Osteocyte (in vitro differentiated cells): ENCODE measurements at places on chromosomes 16 and 17. TPM values are rescaled to one million over a fixed set of nuclear protein-coding genes. Genes with fewer than 3 reads are reported as not detected.

GRCh38 chr16:64409783-64410210, 712.1 kb downstream of the CDH11 start:
- H3K36me3 ChIP-seq: peaks cover 2% of the 10 kb centered on the region
- H3K4me1 ChIP-seq: peaks cover 52% of the 10 kb centered on the region
- no peaks in the 10 kb centered on the region for H3K27me3 ChIP-seq
- H3K4me3 ChIP-seq: no peak overlapping the region
- no peak for DNase-seq

DNA sequence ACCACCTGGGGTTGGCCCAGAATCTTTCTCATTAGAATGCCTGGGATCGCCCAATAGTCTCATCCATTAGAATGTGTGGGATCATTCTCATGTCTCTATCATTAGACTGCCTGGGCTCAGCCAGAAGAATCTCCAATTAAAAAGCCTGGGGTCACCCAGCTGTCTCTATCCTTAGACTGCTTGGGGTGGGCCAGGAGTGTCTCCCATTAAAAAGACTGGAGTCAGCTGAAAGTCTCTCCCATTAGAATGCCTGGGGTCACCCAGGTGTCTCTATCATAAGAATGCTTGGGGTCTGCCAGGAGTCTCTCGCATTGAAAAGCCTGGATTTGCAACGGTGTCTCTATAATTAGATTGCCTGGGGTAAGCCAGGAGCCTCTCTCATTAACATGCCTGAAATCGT, 2225.7 kb downstream of the TP53TG3F start:
- H3K27ac ChIP-seq: no peak overlapping the region
- no peaks in the 10 kb centered on the region for H3K4me1 ChIP-seq
- DNase-seq: peak; percentile 64
- no peaks in the 10 kb centered on the region for H3K27me3 ChIP-seq

DNA sequence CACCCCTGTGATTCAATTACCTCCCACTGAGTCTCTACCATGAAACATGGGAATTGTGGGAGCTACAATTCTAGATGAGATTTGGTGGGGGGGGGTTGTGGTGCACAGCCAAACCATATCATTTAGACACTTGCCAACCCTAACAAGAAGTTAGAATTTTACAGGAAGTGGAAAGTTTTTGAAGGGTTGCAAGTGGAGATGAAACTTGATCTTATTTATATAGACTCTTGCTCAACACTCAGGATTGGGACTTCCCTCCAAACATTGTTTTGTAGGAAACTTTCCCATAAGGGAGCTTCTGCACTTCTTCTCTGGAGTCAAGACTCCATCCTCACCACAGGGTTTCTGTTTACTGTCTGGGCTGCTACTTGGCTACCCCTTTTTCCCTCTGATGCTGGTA, 266.7 kb upstream of the CDH11 start:
- H3K4me1 ChIP-seq: peaks cover 52% of the 10 kb centered on the region
- no peaks in the 10 kb centered on the region for H3K27me3 ChIP-seq
- H3K4me3 ChIP-seq: no peak overlapping the region
- peaks cover 6% of the 10 kb centered on the region for H3K36me3 ChIP-seq
- H3K27ac ChIP-seq: peak overlapping the region; percentile 77

DNA sequence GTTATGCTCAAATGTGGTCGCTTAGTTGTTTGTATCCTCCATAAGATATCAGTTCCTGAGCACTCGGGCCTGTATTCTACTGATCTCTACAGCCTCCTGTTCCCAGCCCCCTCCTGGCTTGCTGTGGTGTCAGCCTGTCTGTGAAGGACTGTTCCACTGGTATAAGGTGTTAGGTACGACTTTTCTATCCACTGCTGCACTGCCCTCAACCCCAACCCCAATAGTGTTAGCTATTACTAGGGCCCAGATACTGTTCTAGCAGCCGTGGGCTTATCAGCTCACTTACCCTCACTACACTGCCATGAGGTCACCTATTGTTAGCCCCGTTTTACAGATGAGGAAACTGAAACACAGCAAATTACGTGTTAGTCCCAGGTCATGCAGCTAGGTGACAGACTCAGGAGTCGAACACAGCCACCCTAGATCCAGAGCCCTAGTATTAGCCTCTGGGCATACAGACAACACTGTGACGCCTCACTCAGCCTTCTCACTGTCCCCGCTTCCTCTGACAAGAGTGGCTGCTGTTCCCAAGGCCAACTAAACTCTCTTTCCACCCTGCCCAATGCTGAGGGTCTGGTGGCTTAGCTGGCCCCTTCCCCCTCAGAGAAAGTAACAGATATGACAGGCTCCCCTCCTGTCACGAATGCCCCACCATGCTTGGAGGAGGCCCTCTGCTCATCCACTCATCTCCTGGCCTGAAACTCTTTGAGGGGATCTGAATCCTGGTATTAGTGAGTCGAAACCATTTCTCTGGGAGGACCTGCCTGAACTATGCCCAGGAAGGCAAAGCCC, 25.6 kb upstream of the ZNF652 start:
- peaks cover 16% of the 10 kb centered on the region for H3K4me1 ChIP-seq
- no peak overlapping the region for H3K4me3 ChIP-seq
- no peaks in the 10 kb centered on the region for H3K27me3 ChIP-seq
- no peak for DNase-seq
- no peaks in the 10 kb centered on the region for H3K36me3 ChIP-seq

GRCh38 chr17:68533887-68534694, 21.9 kb downstream of the PRKAR1A start:
- no peaks in the 10 kb centered on the region for H3K4me1 ChIP-seq
- no peaks in the 10 kb centered on the region for H3K27me3 ChIP-seq
- no peak for DNase-seq
- peaks cover 55% of the 10 kb centered on the region for H3K36me3 ChIP-seq

DNA sequence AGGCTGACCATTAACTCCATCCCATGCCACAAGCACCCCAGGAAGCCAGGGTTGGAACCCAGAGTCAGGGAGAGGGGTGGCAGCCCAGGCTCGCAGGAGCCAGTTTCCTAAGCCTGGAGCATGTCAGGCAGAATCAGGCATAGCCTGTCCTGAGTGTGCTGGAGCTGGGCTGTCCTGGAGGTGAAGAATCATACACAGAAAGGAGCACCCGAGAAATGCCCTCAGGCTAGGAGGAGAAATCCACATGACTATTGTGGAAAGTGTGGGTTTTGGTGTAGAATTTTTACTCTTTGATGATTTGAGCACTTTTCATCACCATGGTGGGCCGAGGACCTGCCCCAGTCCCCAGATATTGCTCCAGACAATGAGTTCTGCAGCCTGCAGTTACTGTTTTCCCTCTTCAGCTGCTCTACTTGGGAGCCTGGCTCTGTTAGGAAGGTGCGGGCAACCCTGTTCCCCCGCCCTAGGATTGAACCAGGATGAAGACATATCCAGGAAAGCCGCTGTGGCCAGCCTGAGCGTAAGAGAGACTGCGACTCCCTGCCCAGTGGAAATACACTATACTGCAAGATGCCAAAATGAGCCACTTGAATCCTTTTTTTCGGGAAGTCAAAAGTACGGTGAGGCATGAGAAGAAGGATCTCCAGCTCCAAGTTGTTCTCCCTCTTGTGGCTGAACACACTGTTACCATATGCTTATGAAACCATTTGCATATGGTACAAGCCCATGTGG, 29.0 kb upstream of the HEATR6 start:
- no peak overlapping the region for H3K4me3 ChIP-seq
- peaks cover 7% of the 10 kb centered on the region for H3K4me1 ChIP-seq
- H3K36me3 ChIP-seq: no peaks in the 10 kb centered on the region
- H3K27ac ChIP-seq: no peak overlapping the region
- H3K27me3 ChIP-seq: peaks cover 8% of the 10 kb centered on the region
- no peak for DNase-seq

DNA sequence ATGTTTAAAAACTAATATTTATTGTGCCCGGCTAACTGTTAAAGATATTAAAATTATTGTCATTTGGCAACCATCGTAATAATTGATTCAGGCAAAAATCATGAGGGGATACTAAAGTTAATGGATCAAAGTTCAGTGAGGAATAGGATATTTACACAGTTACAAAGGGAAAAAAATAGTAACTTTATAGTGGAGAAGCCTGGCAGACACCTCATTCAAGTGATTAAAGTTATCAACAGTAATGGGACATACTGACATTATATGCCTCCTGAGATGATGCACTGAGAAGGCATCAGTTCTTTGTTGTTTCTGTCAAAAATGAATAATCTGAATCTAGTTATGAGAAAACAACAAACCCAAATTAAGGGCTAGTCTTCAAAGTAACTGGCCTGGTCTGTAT, 77.1 kb downstream of the NLK start:
- DNase-seq: no peak
- H3K4me1 ChIP-seq: peaks cover 25% of the 10 kb centered on the region
- H3K4me3 ChIP-seq: no peak overlapping the region

DNA sequence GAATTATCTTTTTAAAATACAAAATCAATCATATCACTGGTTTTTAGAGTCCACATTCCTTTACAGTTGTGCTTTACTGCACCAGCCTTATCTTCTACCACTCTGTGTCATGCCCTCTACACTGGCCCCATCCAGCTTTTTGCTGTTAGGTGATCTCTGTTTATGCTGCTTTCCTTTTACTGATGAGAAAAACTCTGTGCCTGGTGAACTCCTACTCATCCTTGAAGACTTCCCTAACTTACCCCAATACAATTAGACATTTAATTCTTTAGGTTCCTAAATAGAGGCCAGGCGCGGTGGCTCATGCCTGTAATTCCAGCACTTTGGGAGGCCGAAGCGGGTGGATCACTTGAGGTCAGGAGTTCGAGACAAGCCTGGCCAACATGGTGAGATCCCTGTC, 64.6 kb downstream of the MRTFB start:
- peaks cover 14% of the 10 kb centered on the region for H3K36me3 ChIP-seq
- H3K27me3 ChIP-seq: no peaks in the 10 kb centered on the region

- H3K27ac ChIP-seq: no peak overlapping the region
- no peaks in the 10 kb centered on the region for H3K27me3 ChIP-seq
- peaks cover 5% of the 10 kb centered on the region for H3K36me3 ChIP-seq
- DNase-seq: no peak
- no peak overlapping the region for H3K4me3 ChIP-seq
These were observed 18.4 kb downstream of the ESRP2 start for GRCh38 chr16:68217506-68217905.

GRCh38 chr16:27704252-27704651, 154.3 kb downstream of the KATNIP start:
- DNase-seq: no peak
- no peaks in the 10 kb centered on the region for H3K27me3 ChIP-seq
- no peak overlapping the region for H3K27ac ChIP-seq
- H3K4me1 ChIP-seq: peaks cover 5% of the 10 kb centered on the region

DNA sequence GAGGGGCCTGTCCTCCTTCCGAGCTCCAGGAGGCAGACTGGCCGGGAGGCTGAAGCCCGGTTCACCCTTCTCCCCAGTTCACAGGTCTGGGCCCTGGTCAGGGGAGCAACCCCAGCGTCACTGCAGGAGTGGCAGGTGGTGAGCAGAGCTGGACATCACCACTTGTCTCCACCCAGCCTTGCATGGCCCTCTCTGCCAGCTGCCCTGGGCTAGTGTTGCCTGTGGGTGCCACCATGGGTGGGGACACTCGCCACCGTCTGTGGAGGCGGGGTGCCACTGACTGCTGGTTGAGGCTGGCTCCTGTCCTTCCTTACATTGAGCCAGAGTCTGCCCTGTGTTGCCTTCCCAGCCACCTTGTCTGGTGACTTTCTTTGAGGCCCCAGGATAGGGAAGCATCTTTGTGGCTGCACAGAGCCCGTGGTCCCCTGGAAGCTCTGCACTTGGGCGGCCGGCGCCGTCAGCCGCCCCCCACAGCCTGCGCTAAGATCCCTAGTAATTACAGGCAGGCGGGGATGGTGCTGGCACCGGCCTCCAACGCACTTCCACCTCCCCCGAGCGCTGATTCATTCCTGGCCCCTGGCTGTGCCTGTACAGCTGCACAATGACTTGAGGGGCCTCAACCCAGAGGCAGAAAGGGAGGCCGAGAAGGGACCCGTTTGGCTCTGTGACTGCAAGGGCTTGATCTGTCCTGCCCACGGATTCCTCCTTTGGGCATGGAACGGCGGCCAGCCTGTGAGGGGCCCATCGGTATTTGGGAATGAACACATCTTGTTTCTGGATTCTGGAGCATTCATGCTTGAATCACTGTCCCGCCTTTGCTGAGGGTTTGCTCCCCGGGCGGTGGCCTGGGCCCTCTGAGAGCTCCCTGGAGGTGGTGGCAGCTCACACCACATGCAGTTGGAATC, 5.2 kb downstream of the BAIAP2 start:
- H3K27me3 ChIP-seq: no peaks in the 10 kb centered on the region
- H3K36me3 ChIP-seq: peaks cover 2% of the 10 kb centered on the region
- no peak for DNase-seq
- no peak overlapping the region for H3K4me3 ChIP-seq
- peak overlapping the region; percentile 75 for H3K27ac ChIP-seq
- peaks cover 76% of the 10 kb centered on the region for H3K4me1 ChIP-seq

GRCh38 chr16:8887952-8888560, 5.9 kb downstream of the LITAFD start:
- H3K27ac ChIP-seq: no peak overlapping the region
- H3K27me3 ChIP-seq: no peaks in the 10 kb centered on the region
- peaks cover 21% of the 10 kb centered on the region for H3K4me1 ChIP-seq
- H3K36me3 ChIP-seq: peaks cover 31% of the 10 kb centered on the region
- no peak overlapping the region for H3K4me3 ChIP-seq
- DNase-seq: no peak

GRCh38 chr16:69386596-69386995, 789 bp upstream of the TERF2 start:
- H3K36me3 ChIP-seq: peaks cover 18% of the 10 kb centered on the region
- H3K4me3 ChIP-seq: peak overlapping the region; percentile 97

GRCh38 chr16:68287276-68288251, 23.2 kb downstream of the SLC7A6OS start:
- no peak overlapping the region for H3K4me3 ChIP-seq
- H3K36me3 ChIP-seq: peaks cover 26% of the 10 kb centered on the region
- H3K27me3 ChIP-seq: no peaks in the 10 kb centered on the region

The HAS3 gene
- 0.89 and 1.6 TPM in 2 replicates for total RNA-seq

The SPNS2 gene
- total RNA-seq: 0.31 TPM in 1 of 2 replicates, not detected in the other

The TBC1D3D gene
- 0.63 and 0.91 TPM in 2 replicates for total RNA-seq

The GINS3 gene
- total RNA-seq: 2.7 and 3.4 TPM in 2 replicates

The RAB40C gene
- 17.1 and 20.0 TPM in 2 replicates for total RNA-seq

The PDF gene
- 11.8 and 12.6 TPM in 2 replicates for total RNA-seq
